ENCODE measurements at places on chromosomes 3 and 15.

DNA sequence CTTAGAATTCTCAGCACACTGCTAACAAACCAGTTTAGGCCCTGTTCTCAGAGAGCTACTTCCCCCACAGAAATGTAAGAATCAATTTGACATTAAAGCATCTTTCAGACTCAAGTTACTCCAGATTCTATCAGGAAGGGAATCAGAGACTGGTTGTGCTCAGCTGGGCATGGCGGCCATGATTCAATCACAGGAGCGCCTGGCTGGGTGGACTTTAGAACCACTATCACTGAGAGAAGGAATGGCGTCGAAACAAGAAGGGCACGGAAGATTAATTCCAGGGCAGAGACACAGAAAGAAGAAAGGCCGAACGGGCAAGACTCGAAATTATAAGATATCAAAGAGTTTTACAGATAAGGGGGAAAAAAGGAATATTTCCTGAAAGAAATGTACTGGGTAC, 6.2 kb downstream of the TNIK start:
- no peak for DNase-seq

DNA sequence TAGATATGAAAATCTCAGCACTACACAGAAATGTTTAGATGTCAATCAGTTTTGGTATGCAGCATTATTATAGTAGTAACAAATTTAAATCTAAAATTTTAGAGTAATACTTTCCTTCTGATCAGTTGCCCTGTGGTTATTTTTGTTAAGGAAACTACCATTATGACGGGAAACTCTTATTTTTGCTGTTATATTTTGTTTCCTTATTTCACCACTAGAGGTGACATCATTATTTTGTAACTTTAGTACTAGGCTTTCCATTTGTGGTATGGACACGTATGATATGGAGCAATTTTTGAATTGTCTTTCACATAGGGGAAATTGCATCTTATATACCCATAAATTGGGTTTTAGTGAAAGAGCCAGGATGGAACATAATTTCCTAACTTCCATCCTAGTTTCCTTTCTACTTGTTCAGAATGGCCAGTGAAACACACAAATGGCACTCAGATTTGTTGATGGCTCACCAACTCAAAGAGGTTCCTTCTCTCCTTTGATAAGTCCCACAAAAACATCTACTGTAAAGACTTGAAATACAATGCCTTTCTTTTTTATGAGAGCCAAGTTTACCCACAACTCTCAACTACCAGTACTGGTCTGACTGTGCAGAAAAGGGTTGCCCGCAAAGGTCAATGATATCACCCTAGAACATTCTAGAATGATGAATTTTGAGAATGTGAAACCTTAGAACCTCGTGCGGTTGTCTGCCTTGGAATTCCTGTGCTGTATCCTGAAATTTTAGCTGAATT, 19.4 kb upstream of the PPP4R2 start:
- DNase-seq, result no peak

DNA sequence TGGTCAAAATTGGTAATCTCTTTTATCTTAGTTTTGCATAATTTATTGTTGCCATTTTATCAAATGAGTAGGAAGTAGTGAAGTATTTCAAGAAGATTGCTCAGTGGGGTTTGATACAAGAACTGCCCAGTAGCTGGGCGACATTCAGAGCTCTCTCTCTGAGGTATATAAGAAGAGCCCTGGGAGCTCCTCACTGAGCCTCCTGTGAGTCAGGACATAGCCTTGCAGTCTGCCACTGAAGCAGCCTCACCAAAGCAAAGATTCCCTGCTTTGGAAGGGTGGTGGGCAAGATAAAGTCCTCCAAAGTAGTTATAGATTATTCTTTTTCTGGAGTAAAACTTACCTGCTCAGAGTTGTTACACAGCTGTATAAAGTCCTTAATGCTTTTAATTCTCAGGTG, 26.1 kb downstream of the SKIL start:
- no peak for DNase-seq

DNA sequence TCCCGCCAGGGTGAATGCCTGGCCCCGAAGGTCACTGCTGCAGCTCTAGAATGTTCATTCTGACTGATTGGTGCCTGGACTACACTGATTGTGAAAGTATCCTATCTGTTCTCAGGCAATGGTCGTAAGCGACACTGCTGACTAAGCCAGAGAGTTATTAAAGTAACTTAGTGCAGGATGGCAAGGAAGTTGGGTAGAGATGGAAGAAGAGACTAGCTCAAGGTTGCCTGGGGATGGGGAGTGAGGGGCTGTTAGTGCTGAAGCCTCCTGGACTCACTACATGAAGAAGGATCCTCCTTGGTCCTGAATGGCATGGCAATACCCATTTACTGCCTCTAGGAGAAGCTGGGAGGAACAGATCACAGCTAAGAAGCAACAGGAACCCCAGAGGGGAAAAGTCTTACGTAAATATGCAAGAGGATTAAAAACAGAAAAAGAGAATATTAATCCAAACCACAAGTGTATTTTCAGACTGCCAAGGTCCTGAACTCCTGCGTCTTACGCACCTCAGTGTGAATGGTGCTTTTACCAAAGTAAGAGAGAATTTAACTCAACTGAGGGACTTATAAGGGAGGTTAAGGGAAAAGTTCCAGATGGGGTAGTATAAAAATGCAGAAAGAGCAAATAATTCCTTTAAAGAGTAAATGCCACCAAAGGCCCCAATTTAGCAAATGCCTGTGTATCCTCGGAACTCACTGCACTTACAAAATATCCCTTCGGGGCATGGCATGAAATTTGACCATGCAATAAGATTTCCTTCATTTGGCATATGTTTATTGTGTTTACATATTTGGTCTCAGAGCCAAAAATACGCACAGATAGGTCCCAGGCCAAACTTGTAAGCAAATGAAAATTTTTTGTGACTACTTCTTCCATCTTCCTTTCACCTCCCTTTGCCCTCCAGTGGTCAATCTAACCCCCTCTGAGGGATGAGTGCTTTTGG, 64.0 kb upstream of the DGKG start:
- no peak for DNase-seq

DNA sequence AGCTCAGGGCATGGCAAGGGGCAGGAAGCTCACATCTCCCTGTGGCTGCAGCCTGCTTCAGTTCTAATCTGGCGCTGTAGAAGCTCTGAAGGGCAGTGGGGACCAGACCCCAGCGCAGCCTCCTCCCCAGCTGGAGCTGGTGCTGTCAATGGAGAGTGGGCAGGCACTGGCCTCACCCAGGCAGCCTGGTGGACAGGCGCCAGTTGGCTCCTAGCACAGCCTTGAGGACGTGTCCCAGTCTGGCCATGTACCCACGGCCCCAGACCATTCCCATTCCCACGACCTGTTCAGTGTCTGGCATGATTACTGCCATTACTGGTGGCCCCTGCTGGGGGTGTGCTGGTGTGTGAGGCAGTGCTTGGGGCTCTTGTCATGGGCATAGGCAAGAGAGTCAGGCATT, 16.3 kb downstream of the TYRO3 start:
- no peak for DNase-seq

DNA sequence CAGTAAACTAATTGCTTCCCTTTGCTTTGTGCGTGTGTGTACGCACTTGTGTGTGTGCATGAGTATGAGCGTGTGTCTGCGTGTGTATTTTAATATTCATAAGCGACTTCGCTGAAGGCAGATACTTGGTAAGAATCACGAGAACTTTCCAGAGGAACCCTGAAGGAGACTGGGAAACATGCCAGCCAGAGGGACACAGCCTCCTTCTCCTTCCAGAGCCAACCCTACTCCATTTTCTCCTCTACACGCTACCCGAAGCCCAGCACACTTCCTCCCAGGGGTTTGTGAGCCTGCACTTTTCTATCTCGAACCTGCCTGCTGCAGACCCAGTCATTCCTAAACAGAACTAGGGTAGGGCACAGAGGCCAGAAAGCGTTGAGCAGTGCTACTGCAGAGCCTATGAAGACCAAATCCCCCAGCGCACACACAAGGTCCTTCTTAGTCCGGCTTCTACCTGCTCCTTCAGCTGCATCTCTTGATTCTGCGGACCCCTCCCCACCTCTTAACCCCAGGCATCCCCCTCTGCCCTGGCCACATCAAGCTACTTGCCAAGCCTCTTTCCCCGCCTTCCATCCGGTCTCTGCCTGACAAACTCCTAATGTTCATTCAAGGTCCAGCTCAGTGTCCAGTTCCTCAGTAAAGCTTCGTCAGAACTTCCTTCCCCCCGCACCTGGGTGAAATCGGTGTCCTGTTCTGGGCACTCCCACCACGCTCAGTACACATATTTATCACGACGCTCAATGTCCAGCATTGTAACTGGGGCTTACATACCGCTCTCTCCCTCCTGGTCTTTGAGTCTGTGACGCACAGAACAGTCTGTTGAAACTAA, 191.8 kb downstream of the FAM43A start:
- no peak for DNase-seq

DNA sequence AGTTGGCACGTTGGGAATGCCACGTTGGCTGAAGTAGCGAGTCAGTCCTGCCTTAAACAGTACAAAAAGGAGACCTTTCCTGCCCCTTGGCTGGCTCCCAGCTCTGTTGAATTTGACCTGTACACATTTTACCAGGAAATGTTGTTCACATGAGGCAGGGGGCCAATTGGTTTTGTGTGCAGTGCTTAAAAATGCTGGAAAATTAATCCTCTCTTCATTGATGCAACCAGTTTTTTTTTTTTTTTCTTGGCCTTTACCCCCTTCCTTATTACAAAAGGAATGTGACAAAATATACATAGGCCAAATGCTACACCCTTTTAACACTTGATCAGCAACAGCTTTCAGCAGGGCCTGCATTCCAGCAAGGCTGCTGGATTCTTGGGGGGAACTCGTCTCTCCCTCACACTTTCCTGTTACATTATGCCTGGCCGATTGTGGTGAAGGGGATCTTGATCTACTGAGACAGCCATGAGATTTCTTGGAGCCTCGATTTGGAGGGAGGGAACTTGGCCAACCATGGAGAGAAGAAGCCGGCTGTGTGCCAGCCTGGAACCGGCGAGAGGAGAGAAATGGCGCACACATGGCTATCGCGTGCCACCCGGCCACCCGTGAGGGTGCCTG, 93.1 kb downstream of the DNASE1L3 start:
- no peak for DNase-seq

DNA sequence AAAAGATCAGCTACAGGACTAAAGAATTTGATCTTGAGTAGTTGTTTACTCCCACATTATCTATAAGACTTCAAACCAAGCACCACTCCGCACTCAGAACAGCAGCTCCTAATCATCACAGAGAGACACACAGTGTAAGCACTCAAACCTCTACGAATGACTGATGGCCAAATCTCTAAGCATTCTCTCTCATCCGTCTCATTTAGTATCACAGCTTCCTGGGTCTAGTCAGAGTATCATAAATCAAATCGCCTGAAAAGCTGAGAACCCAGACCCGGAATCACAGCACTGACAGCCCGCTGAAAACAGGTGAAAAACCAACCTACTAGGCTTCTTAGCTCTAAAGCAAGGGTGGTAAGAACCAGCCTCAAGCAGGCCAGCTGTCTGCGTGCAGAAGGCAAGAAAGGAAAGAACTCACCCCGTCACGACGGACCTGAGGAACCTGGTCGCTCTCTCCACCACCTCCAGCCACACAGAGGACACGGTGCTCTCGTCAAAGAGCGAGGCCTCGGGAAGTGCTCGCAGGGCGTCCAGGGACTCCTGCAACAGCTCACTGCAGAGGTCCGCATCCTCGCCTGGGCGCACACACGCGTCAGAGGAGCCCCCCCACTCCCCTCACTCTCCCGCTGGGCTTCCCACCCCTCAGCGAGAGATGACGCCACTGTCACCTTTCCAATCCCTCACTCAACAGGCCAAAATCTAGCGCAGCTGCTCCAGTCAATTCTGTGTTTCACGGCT, 47.9 kb downstream of the HERC2 start:
- DNase-seq, result no peak

DNA sequence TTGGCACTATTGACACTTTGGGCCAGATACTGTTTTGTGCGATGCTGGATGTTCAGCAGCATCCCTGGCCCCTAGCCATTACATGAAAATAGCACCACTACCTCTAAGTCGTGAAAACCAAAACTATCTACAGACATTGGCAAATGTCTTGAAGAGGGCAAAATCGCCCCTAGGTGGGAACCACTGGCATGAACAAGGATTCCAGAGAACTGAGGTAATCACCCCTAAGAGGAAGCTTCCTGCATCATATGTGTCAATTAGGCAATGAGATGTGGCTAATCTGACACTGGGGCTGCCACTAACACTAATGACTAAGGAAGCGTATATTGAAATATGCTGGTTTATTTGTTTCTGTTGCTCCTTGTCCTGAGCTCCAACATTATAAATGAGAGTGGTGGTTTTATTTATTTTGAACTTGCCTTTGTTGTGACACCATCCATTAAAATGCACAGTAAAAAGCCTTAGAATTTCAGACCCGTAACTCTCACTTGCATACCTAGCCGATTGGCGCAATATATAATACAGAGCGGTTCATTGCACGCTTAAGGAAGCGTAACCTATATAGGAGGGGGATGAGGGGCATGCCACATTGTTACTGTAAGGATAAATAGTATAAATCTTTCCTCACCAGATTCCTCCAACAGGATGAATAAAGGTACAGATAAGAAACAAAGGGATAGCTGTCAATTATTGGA, 299.8 kb upstream of the CNTN4 start:
- DNase-seq, result no peak

- DNase-seq, result no peak
Measured at GRCh38 chr15:95261546-95261945, 1030.2 kb downstream of the MCTP2 start.

- DNase-seq, result no peak
Measured at GRCh38 chr3:177300842-177301241, 103.6 kb upstream of the TBL1XR1 start.

GRCh38 chr15:48486228-48486627, 155.0 kb downstream of the DUT start:
- no peak for DNase-seq

DNA sequence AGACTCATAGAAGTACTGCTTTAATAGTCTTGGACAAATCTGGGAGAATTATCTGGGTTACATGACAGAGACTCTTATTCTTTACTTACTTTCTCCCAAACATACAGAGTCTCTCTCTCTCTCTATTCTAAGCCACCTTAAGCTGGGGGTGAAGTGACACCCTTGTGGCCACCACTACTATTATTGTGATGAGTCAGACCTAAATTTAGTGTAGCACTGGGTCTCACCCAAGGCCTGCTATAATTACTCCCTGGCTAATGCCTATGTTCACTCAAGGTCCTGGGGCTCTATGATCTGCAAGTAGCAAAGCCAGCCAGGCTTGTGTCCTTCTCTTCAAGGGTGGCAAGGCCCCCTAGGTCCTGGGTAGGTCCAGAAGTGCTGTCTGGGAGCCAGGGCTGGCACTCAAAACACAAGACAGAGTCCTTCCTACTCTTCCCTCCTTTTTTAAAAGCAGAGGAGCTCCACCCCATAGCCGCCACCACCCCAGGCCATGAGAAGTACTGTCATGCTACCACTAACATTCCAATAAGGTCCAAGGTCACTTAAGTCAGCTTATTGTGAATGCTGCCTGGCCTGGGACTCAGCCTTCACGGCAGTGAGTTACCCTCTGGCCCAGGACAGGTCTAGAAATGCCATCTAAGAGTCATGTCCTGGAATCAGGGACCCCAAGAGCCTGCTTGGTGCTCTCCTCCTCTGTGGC, 183.6 kb downstream of the POLQ start:
- DNase-seq, result no peak
